ENCODE measurements at places on chromosomes 2 and 18. TPM values are rescaled to one million over a fixed set of nuclear protein-coding genes. Genes with fewer than 3 reads are reported as not detected.

DNA sequence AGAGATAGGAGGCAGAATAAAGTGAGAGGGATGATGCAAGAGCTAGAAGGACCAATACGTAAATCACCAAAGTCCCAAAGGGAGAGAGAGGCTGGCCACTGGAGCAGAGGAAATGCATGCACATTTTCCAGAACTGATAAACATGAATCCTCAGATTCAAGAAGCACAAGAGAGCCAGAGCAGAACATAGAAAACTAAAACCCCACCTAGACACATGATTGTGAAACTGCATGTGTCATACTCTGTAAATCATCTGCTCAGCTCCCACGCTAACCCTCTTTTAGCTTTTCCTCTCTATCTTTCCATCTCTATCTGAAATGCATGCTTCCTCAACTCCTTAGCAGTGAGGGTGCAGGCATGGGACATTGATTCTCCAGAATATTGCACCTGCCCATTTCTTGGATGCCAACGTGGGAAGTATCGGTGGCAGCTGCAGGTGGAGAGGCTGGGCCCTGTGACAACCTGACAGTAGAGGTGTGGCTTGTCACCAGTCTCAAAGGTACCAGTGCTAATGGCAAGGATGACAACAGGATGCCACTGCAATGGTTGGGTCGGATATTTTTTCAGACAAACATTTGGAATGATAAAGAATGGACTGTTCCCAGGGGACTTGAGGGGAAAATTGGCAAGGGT lies 89.3 kb upstream of the OTOS start:
- no peak for DNase-seq

DNA sequence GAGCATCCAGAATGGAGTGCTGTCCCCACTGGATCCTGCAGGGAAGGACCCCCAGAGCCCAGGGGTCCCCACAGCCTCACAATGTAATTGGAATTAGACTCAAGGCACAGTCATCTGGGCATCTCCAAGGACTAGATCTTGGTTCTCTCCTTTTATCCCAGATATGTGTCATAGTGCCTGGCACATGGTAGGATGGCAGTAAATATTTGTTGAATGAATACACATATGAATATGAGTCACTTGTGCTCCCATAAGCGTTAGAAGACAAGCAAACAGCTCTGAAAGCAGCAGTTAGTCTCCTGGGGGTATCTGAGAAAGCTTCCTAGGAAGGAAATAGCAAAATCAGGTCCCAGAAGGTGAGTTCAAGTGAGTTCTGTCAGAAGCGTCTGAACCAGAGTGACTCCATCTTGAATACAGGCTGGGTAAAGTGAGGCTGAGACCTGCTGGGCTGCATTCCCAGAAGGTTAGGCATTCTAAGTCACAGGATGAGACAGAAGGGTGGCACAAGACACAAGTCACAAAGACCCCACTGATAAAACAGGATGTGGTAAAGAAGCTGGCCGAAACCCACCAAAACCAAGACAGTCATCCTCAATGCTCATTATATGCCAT lies 234.1 kb upstream of the ID2 start:
- DNase-seq = no peak

- no peak for DNase-seq
Observed at GRCh38 chr18:31880186-31880898, 62.6 kb downstream of the TRAPPC8 start.

Gene NEU2
- total RNA-seq = not detected

Gene SRSF7
- total RNA-seq = 86.9 TPM

Gene HRH4
- total RNA-seq = not detected

Gene ALPP
- not detected for total RNA-seq

Gene GREB1L
- total RNA-seq = 1.4 TPM

- no peak for DNase-seq
Observed at GRCh38 chr18:48351216-48352050, 57.8 kb downstream of the ZBTB7C start.

Gene SF3B1
- total RNA-seq = 188 TPM

DNA sequence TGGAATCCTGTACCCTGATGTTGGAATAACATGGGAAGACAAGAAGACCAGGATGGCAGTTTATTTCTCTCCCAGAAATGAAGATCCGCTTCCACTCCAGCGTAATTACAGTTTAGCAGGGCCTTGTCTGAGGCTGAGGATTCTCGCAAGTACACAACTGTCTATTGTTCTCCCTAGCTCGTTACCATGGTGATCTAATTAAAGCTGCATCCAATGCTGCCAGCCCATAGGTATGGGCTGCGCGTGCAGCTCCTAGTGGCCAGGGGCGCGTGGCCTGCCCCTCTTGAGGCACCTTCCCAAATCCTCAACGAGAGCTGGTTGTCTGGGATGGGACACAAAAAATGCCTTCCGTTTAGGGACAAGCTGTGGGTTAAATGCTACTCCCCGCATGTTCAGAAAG lies 344.9 kb downstream of the CYRIA start:
- no peak for DNase-seq

- no peak for DNase-seq
Observed at GRCh38 chr2:171185165-171185818, 24.6 kb upstream of the TLK1 start.

GRCh38 chr2:86044045-86044444 lies 61.6 kb downstream of the POLR1A start:
- DNase-seq = no peak
